ENCODE measurements at places on chromosomes 5 and 9.
A peak's percentile ranks its signal among the peaks of the same experiment; 100 is the strongest.

DNA sequence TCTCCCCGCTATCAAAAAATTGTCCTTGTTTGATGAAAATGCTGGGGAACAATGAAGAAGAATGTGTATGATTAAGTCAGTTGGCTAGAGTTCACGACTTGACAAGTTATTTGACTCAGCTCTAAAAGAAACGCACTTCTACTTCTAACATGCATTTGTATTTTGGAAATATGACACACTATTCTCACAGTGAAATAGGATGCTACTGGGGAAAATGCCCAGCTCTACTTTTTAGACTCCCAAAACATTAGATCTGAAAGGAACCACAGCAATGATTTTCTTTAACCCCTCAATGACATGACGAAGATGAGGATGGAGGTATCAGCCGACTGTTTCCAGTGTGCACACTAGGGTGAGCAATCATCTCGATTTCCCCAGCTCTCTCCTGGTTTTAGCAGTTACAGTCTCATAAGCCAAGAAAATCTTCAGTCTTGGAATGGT lies 83.6 kb upstream of the PCSK1 start:
- no peak for DNase-seq

DNA sequence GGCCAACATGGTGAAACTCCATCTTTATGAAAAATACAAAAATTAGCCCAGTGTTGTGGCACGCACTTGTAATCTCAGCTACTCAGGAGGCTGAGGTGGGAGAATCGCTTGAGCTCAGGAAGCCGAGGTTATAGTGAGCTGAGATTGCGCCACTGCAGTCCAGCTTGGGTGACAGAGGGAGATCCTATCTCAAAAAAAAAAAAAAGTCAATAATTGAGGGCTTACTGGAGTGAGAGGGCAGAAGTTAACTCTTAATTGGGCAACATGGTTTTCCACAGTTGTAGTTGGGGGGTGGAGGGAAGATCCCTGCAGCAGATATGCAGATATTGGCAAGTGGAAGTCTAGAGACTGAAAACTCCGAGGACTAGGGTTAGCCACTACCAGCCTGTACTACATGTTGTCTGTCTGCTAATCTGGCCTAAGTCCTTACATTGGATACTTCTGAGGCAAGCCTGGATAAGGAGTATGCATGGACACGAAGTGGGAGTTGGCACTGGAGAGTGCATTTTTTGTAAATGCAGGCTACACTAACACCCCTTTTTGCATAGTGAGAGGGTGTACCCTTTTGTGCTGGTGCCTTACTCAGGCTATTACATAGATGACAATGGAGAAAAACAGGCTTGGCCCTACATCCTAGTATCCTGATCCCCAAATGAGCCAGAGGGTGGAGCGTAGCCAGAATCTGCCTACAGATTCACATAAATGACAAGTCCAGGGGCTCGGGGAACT lies 89.0 kb upstream of the NIPBL start:
- DNase-seq, result no peak

DNA sequence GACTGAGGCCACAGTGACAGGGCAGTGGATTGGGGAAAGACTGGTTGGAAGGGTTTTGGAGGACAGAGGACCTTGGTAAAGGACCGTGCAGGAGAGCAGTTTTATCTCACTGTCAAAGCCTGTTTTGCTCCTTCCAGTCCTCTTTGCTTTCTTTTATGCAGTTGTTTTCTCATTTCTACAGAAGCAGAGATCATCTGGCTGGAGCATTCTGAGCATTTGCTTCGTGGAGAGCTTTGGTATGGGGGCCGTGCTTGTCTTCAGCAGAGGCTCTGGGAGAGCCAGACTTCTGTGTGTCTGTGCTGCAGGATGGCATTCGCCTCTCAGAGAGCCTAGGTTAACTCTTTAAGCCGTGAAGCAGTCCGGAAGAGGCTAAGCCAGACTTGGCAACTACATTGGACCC lies 171.8 kb upstream of the TUT7 start:
- DNase-seq, result no peak

DNA sequence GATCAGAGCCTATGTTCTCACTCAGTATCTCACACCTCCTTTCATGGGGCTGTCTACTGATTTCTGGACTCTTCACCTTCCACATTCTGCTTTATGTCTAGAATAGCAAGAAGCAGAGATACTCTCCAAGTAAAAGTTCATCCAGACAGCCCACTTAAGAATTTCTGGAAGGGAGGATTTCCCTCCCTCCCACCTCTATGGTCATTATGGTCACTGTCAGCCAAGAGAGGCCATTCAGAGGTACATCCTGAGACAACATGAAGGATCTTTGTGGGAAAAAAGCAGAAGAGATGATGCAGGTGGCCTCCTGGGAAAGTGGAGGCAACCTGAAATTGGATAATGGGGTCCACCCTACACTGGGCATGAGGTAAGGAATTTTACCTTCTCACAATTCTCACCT lies 179.5 kb upstream of the ZNF462 start:
- no peak for DNase-seq

DNA sequence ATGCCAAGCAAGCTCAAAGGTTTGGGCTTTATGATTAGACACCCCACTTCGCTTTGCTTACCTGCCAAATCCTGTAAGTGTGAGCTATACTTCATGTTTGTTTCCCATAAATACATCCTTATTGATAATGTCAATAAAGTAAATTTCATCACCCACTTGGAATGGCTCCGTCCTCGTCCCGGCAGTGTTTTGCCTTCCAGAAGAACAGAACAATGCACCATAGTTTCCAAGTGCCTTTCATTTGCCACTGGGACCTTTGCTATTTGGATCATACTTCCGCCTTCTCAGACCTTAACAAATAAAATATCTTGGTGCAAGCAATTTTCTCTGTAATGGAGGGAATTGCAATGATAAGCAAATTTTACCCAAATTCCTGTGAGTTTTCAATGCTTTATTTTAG lies 229.3 kb downstream of the PIK3R1 start:
- DNase-seq, result no peak

- peak; percentile 58 for DNase-seq
Measured at GRCh38 chr9:107539427-107540163, 50.0 kb upstream of the KLF4 start.

- DNase-seq, result no peak
Measured at GRCh38 chr5:59187857-59188256, 605.0 kb downstream of the RAB3C start.

- DNase-seq, result no peak
Measured at GRCh38 chr5:68438876-68439275, 223.3 kb downstream of the PIK3R1 start.

DNA sequence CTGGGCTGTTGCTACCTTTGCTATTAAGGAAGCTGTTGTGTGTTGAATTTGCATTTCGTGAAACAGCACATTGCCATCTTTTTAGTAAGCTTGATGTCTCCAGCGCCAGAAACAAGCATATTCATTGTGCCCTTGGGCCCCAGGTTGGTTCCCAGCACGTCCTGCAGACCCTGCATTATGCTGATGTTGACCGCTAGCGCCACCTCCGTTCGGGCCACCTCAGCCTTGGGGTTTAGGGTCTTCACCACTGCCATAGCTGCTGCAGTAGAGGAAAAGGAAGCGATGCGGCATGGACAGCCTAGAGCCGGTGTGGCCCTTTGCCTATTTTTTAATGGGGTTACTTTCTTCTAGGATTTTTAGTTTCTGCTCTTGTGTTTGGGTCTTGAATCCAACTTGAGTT lies 23.8 kb upstream of the OTULIN start:
- DNase-seq, result no peak

- no peak for DNase-seq
Measured at GRCh38 chr9:87109231-87109631, 161.9 kb upstream of the GAS1 start.

DNA sequence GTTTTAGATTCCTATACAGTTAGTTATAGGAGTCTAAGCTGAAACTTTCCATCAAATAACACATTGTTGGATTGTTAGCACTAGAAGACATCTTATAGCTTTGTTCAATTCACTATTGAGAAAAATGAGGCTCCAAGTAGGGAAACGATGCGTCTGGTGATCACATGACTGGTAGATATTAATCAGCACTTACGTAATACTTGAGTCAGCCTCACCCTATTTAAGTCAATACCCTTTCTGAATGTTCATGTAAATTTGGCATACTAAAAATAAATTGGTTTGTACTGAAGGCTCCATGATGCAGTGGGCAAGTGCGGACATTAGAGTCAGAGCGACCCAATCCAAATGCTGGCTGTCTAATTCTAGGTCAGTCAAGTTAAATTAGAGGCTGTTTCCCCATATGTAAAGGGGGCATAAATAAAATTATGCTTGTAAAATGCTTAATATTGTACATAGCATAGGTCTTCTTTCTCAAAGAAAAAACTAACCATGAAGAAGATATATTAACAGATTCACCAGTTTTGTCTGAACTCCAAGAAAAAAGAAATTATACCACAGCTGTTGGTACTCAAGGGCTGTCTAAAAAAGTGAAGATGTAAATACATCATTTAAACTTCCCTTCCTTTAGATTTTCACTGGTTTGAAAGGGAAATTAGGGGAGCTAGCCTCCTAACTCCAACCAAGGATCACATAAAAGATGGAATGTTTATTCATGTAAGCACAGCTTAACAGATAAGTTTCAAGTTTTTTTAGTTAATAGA lies 406.6 kb upstream of the TLE4 start:
- no peak for DNase-seq

DNA sequence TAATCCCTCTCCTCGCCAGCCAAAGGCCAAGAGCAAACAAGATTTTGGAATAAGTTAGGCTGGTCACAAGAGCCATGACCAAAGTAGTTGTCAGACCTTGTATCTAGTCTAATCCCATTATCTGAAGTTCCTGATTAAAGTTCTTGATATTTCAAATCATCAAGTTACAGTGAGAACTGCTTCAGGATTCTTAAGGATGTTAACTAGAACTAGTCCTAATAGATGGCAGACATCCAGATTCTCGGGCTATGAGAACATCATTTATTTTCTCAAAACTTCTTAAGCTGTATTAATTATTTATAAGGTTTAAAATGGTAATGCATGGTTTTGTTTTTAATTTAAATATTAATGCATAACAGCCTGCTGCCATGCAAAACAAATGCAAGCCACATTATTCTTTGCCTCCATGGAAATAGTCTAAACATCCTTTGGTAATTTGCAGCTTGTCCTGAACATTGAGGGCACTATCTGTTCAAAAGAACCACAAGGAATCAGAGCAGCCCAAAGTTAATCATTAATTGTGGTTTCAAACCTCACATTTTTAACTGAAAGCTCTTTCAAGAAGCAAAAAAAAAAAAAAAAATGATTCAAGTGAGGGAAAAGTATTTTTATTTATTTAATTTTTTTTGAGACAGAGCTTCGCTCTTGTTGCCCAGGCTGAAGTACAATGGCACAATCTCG lies 95.1 kb downstream of the TTC39B start:
- no peak for DNase-seq

DNA sequence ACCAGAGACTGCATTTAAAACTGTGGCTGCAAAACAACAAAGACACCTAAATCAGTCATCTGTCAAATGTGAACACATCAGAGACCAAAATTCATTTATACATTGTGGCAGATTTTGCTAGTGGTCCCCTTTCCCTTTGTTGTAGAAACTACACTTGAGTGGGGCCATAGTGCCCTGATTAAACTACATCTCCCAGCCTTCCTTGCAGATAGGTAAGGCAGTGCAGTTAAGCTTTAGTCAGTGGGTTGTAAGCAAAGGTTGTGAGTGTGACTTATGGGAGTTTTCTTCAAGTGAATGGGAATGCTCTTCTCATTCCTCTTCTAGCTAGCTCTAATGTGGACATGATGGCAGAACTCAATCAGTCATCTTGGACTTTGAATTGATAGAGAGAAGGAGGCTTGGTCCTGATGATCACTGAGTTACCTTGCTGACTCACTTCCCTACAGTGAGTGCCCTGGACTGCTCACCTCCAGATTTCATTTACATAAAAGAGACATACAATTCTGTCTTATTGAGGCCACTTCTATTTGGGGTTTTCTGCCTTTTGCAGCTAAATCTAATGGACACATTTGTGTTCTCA lies 35.2 kb upstream of the SPARC start:
- DNase-seq, result no peak

GRCh38 chr9:128887914-128888350 lies 6.0 kb downstream of the LRRC8A start:
- DNase-seq, result no peak

GRCh38 chr5:37841203-37841602 lies 1.4 kb upstream of the GDNF start:
- no peak for DNase-seq

- no peak for DNase-seq
Measured at GRCh38 chr9:4375424-4376200, 75.7 kb upstream of the GLIS3 start.

- DNase-seq, result no peak
Measured at GRCh38 chr5:137236849-137237507, 262.1 kb downstream of the SPOCK1 start.

DNA sequence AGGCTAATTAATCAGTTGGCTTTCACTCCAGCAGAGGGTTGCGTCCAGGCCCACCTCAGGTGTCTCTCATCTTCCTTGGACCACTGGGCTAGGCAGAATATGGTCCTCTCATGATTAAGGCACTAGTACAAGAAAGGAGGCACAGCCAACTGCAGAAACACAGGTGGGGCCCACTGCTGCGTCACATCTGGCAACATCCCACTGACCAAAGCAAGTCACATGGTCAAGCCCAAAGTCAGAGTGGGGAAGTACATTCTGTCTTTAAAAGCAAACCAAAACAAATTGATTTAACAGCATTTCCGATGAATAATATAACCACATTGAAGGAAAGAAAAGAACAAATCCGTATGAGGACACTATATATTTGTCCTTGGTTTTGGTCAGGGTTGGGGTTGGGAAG lies 28.0 kb upstream of the UBTD2 start:
- DNase-seq, result peak; percentile 84

- no peak for DNase-seq
Measured at GRCh38 chr5:177447066-177447610, 524 bp downstream of the PRR7 start.

- no peak for DNase-seq
Measured at GRCh38 chr5:72101828-72102227, 5.4 kb upstream of the MAP1B start.

DNA sequence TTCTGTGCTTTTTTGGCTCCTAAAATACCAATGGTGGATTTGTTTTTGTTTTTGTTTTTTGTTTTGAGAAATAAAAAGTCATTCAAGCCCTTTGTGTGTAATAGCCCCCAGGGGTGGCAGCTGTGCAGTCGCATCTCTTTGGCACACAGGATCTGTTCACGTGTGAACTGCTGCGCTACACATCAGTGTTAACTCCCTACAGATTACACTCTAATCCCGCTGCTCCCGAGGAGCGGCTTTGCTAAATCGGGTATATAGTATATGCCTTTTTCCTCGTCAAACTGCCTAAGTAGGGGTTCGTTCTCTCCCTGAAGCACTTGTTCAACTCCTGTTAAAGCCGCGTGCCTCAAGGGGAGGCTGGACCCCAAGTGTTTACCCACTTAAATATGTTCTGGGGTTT lies 22.3 kb downstream of the ZBTB34 start:
- DNase-seq, result no peak

- no peak for DNase-seq
Measured at GRCh38 chr5:36658038-36658756, 51.8 kb downstream of the SLC1A3 start.

DNA sequence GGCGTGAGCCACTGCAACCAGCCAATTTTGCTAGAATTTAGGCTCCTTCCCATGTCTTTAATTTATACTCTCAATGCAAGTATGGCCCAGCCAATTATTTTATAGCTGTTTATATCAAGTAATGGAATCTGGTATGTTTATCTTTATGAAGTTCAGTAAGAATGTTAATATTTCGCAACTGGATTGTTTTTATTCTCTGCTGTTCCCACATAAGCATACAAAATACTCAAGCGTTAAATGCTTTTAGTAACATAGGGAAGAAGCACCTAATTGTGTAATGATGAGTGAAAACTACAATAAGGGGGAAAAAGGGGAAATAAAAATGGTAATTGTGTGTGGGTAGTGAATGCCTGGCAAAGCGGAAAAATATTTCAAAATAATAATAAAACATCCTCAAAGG lies 21.3 kb downstream of the PWWP2A start:
- no peak for DNase-seq

All from lower leg skin (tissue), 4 donors.